ENCODE measurements at places on chromosomes 3 and 15. TPM values are rescaled to one million over a fixed set of nuclear protein-coding genes. Genes with fewer than 3 reads are reported as not detected.

CYP1A2 gene
- not detected for total RNA-seq

TMEM212 gene
- not detected for total RNA-seq

LTF gene
- total RNA-seq = not detected

CFAP100 gene
- total RNA-seq = not detected

GCNT3 gene
- total RNA-seq = not detected

CHRM5 gene
- total RNA-seq = not detected

FETUB gene
- not detected for total RNA-seq

PLSCR2 gene
- total RNA-seq = 0.18 TPM

GOLGA6L4 gene
- total RNA-seq = 0.29 TPM

IL12A gene
- total RNA-seq = 1.7 TPM

GOLGA8G gene
- not detected for total RNA-seq

SEMA6D gene
- total RNA-seq = 2.9 TPM

DENND6A gene
- 21.1 TPM for total RNA-seq

CYP19A1 gene
- not detected for total RNA-seq

TRH gene
- total RNA-seq = 0.18 TPM

PFKFB4 gene
- total RNA-seq = 13.8 TPM

GP5 gene
- total RNA-seq = under 0.01 TPM

APBA2 gene
- 7.2 TPM for total RNA-seq

GOLGA6L1 gene
- not detected for total RNA-seq

RAB6B gene
- not detected for total RNA-seq

SKOR1 gene
- under 0.01 TPM for total RNA-seq

SLC27A2 gene
- total RNA-seq = not detected

UQCRC1 gene
- total RNA-seq = 425 TPM

CEP70 gene
- total RNA-seq = 28.7 TPM

SLC6A11 gene
- not detected for total RNA-seq

AADACL2 gene
- not detected for total RNA-seq

STRC gene
- total RNA-seq = not detected

FMN1 gene
- total RNA-seq = 1.2 TPM

HTR3E gene
- total RNA-seq = not detected

NCK1 gene
- total RNA-seq = 30.0 TPM

THRB gene
- 7.3 TPM for total RNA-seq

C3orf20 gene
- total RNA-seq = not detected

GADL1 gene
- total RNA-seq = not detected

CCR5 gene
- not detected for total RNA-seq

SLC22A13 gene
- not detected for total RNA-seq

RNU5B-1 gene
- not detected for total RNA-seq

IGSF10 gene
- total RNA-seq = 0.29 TPM

TMEM108 gene
- not detected for total RNA-seq

POPDC2 gene
- not detected for total RNA-seq

ADPRH gene
- 6.1 TPM for total RNA-seq

TTLL13 gene
- not detected for total RNA-seq

MESP1 gene
- not detected for total RNA-seq

ASB14 gene
- total RNA-seq = not detected

OXTR gene
- total RNA-seq = 70.9 TPM

CAND2 gene
- 8.9 TPM for total RNA-seq

MAGI1 gene
- total RNA-seq = 2.5 TPM

All from myometrial cell (primary cell).